ENCODE measurements at places on chromosomes 5 and 9.

DNA sequence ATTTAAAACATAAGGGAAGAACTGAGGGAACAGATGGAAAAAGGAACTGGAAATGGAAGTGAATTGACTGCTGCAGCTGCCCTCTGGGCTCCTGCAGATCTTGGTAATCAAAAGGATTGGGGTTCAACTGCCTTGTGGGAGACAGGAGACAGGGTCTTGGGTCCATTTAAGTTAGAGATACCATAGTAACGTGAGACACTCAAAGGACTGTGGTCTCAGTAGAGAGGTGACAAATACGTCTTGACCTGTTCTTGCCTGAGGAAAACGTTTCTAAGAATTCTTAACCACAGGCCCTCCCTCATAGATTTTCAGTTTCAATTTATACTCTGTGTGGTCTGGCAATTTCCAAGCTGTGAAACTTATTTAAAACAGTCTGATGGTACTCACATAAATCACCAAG is 100.8 kb upstream of the DHFR start:
- no peak for DNase-seq

GRCh38 chr5:20536813-20537212 is 548.8 kb upstream of the CDH18 start:
- DNase-seq, result no peak

GRCh38 chr9:107059220-107059619 is 196.3 kb downstream of the ZNF462 start:
- no peak for DNase-seq

DNA sequence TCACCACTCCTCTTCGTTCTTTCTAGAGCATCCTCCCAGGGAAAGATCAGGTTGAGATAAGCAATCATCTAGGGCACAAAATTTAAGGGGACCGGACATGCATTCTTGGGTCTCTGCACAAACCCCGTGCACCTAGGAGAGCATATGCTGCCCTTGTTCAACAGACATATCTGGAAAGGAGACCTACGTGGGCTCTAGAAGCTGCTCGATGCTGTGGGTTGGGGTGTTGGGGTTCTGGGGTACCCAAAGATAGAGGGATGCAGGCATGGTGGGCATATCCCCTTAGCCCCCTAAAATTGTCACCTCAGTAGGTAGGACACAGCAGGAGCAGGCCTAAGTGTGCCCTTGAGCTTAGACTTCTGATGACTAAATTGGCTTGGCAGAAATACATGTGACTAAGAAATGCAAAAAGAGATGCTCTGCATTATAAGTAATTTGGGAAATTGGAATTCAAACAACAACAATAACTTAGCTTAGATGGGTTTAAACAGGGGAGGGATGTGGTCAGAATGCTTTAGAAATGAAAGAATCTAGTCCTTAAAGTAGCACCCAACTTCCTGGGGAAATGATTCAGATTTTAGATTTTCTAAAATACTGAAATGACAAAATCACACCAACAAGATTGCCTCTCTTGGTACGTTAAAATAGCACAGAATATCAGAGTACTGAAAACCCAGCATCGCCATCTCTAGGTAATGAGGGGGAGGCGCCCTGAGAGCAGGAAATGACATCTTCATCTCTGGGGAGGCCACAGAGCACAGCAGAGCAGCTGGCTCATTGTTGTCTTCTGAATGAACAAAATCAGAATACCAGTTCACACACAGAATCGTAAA is 172.3 kb downstream of the GNA14 start:
- peak; percentile 15 for DNase-seq

DNA sequence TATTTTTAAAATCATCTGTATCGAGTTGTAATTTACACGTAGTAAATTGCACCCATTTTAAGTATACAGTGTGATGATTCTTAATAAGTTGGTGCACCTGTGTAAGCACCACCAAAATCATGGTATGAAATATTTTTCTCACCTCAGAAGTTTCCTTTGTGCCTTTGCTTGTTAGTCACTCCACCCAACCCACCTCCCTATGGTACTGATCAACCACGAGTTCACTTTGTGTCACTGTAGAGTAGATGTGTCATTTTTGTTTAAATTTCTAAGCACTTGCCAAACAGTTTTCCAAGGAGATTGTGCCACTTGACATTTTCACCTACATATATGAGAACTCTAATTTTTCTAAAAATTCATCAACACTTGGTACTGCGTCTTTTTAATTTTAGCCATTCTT is 806.5 kb downstream of the TLR4 start:
- no peak for DNase-seq

- no peak for DNase-seq
These were observed 2.4 kb upstream of the SMC2 start for GRCh38 chr9:104091708-104092107.

GRCh38 chr9:136527721-136528710 is 17.8 kb downstream of the NOTCH1 start:
- DNase-seq, result no peak

GRCh38 chr5:18028036-18028435 is 393.8 kb downstream of the TAF11L14 start:
- no peak for DNase-seq

- no peak for DNase-seq
These were observed 140.1 kb downstream of the NR3C1 start for GRCh38 chr5:143263272-143263810.

- no peak for DNase-seq
These were observed 28.0 kb downstream of the CDO1 start for GRCh38 chr5:115788440-115788839.

- no peak for DNase-seq
These were observed 188.8 kb downstream of the CCDC192 start for GRCh38 chr5:127891942-127892341.

- no peak for DNase-seq
These were observed 534.7 kb downstream of the CDH10 start for GRCh38 chr5:24110004-24110615.

DNA sequence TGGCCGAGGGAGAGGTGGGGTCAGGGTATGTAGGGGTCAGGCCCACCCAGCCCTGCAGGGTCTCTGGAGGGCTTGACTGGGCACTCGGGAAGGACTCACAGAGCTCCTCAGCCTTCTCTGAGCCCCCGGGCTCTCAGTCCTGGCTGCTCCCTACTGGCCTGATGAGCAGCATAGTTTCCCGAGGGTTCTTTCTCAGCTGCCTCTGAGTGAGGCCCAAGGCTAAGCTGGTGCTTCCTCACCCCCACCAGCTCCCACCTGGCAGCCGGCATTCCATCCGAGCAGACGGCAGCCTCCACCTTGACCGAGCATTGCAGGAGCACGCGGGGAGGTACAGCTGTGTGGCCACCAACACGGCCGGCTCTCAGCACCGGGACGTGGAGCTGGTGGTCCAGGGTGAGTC is 56.0 kb downstream of the HMCN2 start:
- no peak for DNase-seq

DNA sequence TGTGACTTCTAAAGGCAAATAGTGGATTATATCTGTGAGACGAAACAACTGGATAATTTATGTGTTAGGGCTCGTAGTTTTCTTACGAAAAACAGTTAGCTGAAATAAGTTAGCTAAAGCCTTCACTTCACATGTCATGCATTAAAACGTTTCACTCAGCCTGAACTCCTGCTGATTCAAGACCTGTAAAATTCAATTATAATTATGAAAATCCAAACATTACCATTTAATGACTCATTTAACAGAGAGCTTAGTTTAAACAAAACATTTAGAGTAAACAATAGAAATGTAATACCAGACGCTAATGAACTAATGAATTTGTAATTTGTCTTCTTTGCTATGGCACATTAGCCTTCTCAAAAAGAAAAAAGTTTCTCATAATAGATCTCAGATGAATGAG is 1.7 kb downstream of the TAL2 start:
- no peak for DNase-seq

DNA sequence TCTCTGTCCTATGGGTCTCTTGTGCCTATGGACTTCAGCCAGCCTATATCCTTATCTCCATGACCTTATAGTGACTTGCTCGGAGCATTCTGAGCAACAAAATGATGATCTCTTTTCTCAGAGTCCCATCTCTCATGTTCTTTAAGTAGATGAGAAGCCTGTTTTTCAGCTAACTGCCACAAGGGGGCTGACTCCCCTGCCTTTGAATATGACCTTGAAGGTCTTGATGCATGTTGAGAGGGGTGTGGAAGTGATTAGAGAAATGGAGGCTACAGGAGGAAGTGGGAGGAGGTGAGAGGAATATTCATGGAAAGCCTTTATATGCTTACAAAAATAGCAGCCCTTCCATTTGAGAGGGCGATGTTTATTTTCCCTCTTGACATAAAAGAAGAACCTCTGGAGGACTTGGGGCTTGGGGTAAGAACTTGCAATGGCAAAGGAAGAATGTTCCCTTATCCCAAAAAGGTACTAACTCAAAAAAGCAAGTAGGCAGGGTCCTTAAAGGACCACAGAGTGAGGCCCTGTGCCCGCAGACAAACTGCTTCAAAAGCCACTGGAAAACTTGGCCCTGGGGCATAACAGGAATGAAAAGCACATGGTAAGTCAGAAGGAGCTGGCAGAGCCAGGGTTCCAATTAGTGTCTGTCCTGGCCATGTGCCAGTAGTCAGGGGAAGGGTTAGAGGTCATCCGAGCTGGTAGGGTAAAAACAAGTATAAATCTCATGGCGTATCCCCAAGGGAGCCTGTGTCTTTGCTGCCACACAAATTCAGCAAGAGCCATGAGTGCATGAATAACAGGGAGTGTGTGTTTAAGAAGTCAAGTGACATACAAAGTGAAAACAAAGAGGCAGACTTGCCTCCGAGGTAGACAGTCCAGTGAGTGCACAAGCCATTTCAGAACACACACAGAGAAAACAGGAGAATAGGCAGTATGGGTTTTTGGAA is 39.1 kb downstream of the FGD3 start:
- DNase-seq, result no peak

GRCh38 chr9:121998513-121999049 is 94.5 kb downstream of the TTLL11 start:
- no peak for DNase-seq

DNA sequence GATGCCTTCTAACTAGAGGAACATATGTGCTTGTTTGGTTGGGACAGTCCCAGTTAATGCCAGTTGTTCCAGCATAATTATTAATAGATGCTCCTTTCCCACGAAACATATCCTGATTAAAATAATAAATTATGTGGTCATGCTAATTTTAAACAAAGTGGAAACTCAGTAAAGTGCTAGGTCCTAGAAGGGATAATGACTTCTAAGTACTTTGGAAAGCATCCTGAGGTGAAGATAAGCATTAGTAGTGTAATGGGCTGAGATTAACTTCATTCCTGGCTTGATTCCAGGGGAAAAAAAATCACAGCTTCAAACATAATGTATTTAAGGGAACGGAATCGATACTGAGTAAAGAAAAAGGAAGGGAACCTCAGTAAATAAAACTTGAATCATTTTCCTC is 213.7 kb upstream of the SNX2 start:
- no peak for DNase-seq

- DNase-seq, result no peak
These were observed 5.2 kb upstream of the TLE1 start for GRCh38 chr9:81694541-81694940.
